H7 (cell line): ENCODE measurements at places on chromosomes 2 and 18. TPM values are rescaled to one million over a fixed set of nuclear protein-coding genes. Genes with fewer than 3 reads are reported as not detected.
A peak's percentile ranks its signal among the peaks of the same experiment; 100 is the strongest.

GRCh38 chr18:59911600-59911999 is 11.8 kb downstream of the PMAIP1 start:
- no peak for DNase-seq

DNA sequence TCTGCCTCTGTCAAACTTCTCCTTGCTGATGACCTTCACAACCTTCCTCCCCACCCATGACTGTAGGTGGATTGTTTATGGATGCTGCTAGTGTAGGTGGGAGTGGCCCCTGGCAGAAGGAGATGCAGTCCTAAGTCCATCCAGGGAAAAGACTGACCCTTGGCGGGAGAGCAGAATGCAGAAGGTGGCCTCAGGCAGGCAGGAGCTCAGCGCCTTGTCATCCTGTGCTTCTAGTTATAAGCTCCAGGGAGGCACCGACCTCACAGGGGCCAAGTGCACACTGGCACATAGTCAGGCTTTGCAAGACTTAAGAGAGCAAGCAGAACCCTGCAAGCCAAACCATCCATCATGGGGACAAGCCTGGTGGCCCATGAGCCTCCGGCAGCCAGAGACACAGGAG is 74.4 kb downstream of the CAPN13 start:
- no peak for DNase-seq

DNA sequence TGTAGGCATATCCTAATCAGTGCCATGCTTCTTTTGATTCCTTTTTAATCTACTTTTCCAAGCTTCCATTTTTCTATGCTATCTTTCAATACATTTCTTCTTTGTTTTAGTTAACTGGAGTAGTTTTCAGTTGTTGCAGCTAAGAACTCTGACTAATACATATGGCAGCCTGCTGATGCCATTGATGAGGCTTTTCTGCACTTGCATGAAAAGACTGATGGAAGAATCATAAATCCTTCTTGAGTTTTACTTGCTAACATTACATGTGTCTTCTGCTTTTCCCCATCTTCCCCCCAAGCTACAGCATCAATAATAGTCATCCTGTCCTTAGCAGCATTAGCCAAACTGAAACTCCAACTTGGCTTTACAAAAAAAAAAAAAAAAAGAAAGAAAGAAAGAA is 203.3 kb downstream of the LRP1B start:
- DNase-seq: no peak

GRCh38 chr2:37619230-37619958 is 52.0 kb downstream of the CDC42EP3 start:
- DNase-seq: no peak

- peak; percentile 61 for DNase-seq
These were observed at the start of gene CFLAR for GRCh38 chr2:201116115-201116958. CFLAR (plus strand) TSS chr2:201116164; CDS start chr2:201129866, 13,702 bp downstream.

- no peak for DNase-seq
These were observed 24.1 kb downstream of the PLCD4 start for GRCh38 chr2:218631837-218632236.

DNA sequence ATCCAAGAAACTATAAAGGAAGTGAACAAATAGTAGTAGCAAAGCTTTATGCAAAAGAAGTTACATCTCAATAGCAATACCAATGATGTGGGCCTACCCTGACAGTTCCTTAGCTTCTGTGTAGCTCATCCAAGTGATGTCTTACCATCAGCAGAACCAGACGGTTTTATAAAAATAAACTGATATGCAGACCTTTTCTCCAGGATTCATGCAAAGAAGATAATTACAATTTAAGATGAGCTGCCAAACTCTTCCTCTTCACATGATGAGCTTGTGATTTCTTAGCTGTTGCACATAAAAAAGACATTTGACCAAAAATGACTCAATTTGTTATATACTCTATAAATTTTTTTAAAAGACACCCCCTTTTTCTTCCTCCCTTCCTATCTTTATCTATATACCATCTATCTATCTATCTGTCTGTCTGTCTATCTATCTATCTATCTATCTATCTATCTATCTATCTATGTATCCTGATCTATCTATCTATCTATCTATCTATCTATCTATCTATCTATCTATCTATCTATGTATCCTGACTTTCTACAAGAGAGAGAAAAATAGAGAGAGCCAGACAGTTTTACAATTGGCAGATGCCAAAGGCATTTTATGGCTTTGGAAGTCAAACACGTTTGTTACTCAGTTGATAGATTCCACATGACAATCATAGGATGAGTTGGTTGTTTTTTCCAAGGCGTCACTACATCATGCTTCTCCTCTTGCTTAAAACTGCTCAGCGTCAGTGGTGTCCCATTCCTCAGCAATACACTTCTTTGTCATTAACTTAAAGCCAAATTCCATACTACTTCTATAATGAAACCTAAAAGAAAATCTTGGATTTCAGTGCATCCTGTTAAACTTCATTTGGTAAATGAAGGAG is 65.9 kb upstream of the ACTR3 start:
- no peak for DNase-seq

- no peak for DNase-seq
These were observed 83.0 kb downstream of the CMPK2 start for GRCh38 chr2:6782517-6783237.

DNA sequence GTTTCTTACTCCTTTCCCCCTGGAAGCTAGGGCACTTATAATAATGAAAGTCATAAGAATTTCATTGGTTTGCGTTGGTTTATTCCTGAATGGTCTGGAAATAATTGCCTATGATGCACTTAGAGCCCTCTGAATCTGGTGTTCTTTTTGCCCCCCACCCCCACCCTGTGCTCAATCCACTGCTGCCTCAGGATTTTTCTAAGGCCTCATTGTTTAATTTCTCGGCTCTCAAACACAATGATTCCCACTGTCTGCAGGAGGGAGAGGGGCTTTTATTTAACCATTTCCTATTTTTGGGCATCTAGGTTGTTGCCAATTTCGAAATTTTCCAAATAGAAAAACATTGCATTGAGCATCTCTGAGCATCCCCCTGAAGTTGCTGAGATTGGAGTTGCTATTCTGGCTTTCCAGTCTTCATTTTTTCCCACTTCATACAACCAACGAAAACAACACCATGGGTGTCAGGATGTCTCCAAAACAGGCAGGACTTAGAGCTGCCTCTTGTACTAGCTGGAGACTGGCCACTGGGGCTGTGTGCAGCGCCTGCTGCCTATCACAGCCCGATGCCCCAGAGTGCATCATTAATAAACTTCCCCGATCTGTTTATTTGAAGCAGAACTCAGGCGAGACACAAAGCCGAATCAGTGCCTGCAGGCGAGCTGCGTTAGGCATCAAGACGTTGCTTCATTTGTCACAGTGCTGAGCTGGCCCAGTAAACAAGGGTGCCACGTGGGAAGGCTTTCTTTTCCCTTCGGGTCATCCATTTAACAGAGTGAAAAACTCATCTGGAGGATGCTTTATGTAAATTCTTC is 1.8 kb upstream of the PCARE start:
- DNase-seq: no peak

DNA sequence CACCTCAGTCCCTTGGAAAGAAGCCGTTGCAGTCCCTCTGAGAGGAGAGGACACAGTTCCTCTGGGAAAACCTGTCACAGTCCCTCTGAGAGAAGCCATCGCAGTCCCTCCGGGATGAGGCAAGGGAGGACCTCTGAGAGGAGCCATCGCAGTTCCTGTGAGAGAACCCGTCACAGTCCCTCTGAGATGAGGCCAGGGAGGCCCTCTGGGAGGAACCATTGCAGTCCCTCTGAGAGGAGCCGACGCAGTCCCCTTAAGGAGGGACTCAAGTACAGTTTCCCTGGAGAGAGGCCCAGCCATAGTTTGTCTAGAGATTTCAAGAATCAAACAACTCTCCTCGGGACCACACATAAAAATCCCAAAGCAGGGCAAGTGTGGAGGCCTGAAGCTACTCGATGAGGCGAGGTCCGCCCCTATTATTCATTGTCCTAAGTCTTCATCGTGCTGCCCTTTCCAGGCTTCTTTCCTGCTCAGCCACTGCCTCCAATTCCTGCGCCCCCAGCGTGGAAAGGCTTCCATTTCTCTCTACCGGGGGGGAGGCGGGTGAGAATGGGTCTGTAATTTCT is 630 bp upstream of the ZNF512 start:
- DNase-seq: peak; percentile 10

GRCh38 chr2:213932-214693 is 49.7 kb downstream of the SH3YL1 start:
- peak; percentile 37 for DNase-seq

DNA sequence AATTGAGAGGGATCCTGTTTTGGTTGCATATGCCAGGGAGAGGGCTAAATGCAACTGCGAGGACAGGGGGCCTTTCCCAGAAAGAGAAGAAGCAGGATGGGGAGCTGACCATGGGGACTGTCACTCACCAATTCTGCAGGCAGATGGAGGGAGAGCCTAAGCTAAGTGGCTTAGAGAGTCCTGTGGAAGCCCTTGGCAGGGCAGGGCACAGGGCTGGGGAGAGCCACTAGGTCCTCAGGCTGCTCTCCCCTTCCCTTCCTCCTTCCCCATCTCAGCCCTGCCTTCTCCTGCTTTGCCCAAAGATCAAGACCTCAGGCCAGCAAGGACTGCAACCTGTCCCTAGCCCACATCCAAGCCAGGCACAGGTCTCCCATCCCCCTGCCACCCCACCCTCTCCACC is 24.4 kb upstream of the CATIP start:
- DNase-seq: peak; percentile 39

GRCh38 chr2:230885463-230886130 is 20.9 kb downstream of the ITM2C start:
- DNase-seq: peak; percentile 82

- DNase-seq: no peak
These were observed 51.9 kb downstream of the SDC1 start for GRCh38 chr2:20173064-20173463.

DNA sequence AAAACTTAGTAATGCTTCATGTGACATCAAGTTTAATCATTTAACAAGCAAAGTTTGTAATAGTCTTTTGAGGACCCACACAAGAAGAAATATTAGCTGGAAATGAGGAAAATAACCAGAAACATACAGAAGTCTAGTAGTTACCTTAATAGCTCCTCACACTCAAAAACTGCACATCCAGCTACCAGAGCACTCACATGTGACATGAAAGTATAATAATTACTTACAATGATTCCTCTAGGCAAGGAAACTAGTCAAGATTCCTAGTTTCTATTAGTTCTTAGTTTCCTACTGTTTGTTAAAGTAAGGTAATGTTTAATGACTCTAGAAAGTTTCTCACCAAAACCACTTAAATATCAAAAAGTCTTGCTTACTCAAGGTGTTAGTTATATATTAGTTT is 335.8 kb downstream of the RAD51AP2 start:
- no peak for DNase-seq

GRCh38 chr2:233270366-233270765 is 18.9 kb downstream of the ATG16L1 start:
- no peak for DNase-seq

GRCh38 chr2:142088058-142088568 is 42.7 kb downstream of the LRP1B start:
- no peak for DNase-seq

- no peak for DNase-seq
These were observed 865.5 kb downstream of the CCDC85A start for GRCh38 chr2:57049273-57049672.

Gene GREB1L
- 0.03 TPM in 1 of 2 replicates, not detected in the other for total RNA-seq

Gene LAMA1
- 17.2 and 17.5 TPM in 2 replicates for total RNA-seq

Gene SPC25
- total RNA-seq: 11.9 and 13.9 TPM in 2 replicates

Gene CNDP1
- not detected in 2 replicates for total RNA-seq

Gene GPR155
- total RNA-seq: 0.26 and 0.42 TPM in 2 replicates

Gene EMILIN2
- 15.2 and 20.6 TPM in 2 replicates for total RNA-seq

Gene LOXHD1
- total RNA-seq: 0.03 and 0.07 TPM in 2 replicates

Gene SULT1C2
- 1.4 TPM in 2 replicates for total RNA-seq

Gene ADCY3
- 13.1 and 15.9 TPM in 2 replicates for total RNA-seq

Gene CNGA3
- total RNA-seq: 0.10 TPM in 1 of 2 replicates, not detected in the other

Gene TXNDC2
- not detected in 2 replicates for total RNA-seq
